Activated naive CD4-positive, alpha-beta T cell treated with anti-CD3 and anti-CD28 coated beads, Interleukin-2, amount 50 U/mL, for 72 hours (primary cell): ENCODE measurements at places on chromosomes 6 and 20. TPM values are rescaled to one million over a fixed set of nuclear protein-coding genes. Genes with fewer than 3 reads are reported as not detected.

Gene ZNF341
- total RNA-seq, result 6.3 TPM

- no peak for DNase-seq
Measured at GRCh38 chr6:44161997-44162338, 3.3 kb downstream of the CAPN11 start.

Gene GPSM3
- total RNA-seq, result 84.9 TPM

GRCh38 chr20:17646961-17647301 is 35.1 kb downstream of the RRBP1 start:
- DNase-seq, result no peak

GRCh38 chr20:47622118-47622665 is 120.5 kb downstream of the NCOA3 start:
- DNase-seq, result no peak

Gene SAMD3
- 0.95 TPM for total RNA-seq

- DNase-seq, result no peak
Measured at GRCh38 chr20:1894951-1895673, at the start of gene SIRPA. TSS of gene SIRPA (plus strand) at chr20:1895407. CDS start at chr20:1895448, 41 bp downstream.

DNA sequence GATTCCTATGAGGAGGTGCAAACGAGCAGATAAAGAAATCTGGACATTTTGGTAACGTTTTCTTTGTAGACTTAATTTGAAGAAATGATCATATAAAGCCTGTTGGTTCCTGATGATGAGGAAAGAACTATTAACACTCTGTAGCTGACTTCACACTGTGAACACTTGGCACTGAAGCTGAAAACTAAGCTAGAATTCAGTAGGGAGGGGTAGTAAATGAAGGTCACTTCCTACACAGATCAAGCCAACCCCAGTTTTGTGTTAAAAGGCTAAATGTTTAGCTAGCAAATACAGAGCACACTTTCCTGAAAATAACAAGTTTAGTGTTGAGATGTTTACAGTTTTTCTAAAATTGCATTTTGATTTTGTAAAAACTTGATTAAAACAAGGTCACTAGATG is 296.2 kb upstream of the PRDM1 start:
- no peak for DNase-seq

- no peak for DNase-seq
Measured at GRCh38 chr20:59318201-59318790, 17.9 kb downstream of the EDN3 start.

Gene NCR2
- not detected for total RNA-seq

GRCh38 chr6:129567374-129567773 is 142.6 kb downstream of the ARHGAP18 start:
- DNase-seq, result peak; percentile 51

DNA sequence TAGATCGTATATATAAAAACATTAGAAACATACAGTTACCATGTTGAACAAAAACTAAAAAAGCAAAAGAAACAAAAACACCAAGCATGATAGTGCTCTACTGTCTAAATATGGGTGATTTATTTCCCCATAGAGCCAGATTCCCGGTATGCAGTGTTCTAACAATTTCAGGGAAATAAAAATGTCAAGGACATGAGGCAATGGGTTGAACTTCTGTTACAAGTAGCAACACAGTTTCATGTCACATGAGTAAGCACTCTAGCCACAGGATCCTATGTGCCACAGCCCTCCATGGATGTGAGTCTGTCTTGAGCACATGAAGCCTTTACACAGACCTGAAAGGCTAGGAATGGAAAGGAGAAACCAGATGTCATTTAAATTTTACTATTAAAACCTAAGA is 96.0 kb downstream of the MAP3K5 start:
- no peak for DNase-seq

- no peak for DNase-seq
Measured at GRCh38 chr6:111793711-111794111, 79.5 kb downstream of the FYN start.
